ENCODE measurements at places on chromosomes 13 and 19.

DNA sequence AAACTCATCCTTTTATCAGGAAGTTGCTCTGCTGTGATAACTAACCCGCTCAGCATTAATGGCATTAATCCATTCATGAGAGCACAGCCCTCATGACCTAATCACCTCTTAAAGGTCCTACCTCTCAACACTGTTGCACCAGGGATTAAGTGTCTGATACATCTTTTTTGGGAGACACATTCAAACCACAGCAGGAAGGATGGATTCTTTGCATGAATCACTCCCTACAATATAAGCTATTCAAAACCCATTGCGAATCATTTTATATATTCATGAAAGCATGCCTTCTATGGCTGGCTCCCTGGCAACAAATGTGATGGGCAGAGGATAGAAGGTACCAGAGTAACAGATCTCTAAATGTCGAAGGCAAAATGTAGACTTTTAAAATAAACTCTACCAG, 27.6 kb downstream of the ARL11 start:
- DNase-seq, result no peak

DNA sequence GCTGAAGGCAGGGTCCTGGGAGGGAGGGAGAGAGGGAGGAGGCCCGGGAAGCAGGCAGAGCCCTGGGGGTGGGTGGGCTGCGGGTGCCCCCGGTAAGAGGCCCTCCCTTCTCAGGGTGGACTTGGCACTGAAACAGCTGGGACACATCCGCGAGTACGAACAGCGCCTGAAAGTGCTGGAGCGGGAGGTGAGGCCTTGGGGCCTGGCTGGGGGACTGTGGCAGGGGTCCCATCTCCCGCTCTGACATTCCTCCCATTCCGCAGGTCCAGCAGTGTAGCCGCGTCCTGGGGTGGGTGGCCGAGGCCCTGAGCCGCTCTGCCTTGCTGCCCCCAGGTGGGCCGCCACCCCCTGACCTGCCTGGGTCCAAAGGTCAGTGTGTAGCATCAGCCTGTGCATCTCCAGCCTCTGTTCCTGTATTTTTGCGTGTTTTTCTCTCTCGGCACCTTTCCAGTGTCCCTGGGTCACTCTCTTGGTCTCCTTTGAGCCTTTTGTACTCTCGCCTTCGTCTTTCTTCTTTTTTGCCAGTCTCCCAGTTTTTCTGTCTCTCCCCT, 53.4 kb downstream of the TRPM4 start:
- no peak for DNase-seq

DNA sequence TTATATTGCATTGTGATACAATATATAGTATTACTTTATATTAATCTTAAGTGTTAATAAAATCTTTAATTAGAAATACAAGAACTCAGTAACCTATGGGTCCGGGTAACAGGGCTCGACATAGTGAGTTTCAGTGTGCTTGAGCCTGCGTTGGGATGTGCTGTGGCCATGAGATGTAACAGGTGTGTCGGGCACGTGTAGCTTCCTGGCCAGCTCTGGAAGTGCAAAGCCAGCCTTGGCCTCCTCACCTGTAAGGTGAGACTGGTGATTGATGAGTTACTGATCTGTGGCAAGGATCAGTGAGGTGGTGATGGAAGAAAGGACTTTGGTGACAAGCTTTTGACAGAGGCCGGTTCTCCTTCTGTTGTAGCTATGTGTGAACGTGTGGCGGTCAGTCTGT, 19.2 kb downstream of the ATP4B start:
- DNase-seq, result no peak

DNA sequence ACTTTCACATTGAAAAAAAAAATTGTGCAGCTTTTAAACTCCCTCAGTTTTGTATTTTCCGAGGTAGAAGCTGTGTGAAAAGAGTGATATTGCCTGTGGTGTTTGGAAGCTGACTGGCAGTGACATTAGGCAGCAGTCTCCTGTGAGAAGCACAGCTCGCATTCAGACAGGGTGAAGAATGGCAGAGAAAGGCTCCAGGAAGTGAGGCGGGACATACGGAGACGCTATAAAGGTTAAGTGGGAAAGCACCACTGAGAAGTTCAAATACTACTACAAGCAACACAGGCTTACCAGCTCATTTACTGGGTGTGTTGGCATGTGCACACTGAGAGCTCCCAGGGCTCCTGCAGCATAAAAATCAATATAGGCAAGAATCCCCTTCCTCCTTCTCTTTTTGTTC, 88.4 kb downstream of the RXFP2 start:
- no peak for DNase-seq

DNA sequence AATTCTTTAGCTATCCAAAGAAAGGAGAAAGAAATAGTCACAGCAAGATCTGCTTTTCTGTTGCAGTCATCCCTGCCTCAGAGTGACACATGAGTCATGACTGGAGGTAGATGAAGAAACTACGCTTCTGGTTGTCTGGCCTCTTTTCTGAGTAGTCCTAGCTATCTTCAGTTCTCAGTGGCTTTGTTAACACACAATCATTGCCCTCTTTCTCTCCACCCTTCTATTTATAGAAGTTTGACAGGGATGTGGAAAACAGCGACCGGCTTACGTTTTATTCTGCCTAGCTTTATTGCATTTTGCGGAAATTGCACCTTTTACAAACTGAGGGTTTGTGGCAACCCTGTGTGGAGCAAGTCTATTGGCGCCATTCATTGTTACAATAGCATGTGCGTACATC, 26.7 kb downstream of the SPATA13 start:
- DNase-seq, result no peak

DNA sequence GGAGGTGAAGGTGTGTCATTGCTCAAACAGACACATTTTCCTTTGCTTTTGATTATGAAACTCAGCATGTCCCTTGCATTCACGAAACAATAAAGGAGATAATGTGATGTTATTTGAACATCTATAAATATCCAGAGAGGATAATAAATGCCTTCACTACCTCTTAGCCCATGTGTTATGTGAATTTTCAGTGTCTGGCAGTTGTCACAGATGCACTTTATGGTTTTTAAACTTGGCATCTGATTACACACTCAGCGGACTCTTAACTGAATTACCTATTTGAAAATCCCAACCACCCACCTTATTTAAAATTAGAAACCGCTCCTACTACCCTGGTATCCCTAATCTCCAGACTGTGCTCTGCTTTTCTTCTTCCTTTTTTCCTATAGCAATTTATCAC, 254.2 kb downstream of the COG6 start:
- no peak for DNase-seq

DNA sequence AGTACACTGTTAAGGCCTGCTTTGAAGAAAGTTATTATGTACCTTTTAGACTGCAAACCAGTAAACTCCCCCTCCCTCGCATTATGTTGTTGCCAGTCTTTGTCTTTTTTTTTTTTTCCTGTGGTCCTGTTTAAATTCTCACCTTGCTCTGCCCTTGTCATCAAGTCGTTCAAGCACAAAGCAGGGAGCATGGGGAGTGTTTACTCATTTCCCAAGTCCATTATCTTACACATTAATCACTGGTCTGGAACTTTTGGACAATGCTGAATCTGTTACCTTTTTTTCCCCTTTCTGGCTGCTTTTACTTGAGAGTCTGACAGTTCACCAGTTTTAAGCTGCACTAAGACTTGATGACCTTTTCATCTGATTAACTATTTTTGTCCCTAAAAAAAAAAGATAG, 108.2 kb downstream of the DACH1 start:
- DNase-seq, result no peak

GRCh38 chr19:56884441-56884840, 43.9 kb upstream of the PEG3 start:
- no peak for DNase-seq

DNA sequence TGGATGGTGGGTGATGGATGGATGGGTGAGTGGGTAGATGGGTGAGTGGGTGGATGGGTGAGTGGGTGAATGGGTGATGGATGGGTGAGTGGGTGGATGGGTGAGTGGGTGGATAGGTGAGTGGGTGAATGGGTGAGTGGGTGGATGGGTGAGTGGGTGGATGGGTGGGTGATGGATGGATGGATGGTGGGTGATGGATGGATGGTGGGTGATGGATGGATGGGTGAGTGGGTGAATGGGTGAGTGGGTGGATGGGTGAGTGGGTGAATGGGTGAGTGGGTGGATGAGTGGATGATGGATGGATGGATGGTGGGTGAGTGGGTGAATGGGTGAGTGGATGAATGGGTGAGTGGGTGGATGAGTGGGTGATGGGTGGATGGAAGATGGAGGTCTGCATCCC, 2.8 kb downstream of the SMIM24 start:
- DNase-seq, result no peak

DNA sequence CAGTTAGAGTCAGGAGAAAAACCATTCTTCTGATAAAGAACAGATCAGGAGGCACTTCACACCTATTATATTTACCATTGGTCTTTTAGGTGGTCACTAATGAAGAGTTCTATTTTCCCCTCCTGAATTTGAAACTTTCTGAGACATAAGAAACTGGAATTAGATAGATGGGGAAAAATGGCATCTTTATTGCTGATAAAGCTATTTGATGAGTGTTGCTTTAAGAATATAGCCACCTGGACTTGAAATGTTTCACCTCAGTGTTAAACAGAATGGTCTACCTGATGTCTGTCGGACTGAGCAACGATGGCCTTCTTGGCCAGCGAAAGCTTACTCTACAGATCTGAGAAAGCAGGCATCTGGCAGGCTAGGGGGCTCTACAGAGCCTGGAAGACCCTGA, 107.0 kb downstream of the SLITRK5 start:
- no peak for DNase-seq

DNA sequence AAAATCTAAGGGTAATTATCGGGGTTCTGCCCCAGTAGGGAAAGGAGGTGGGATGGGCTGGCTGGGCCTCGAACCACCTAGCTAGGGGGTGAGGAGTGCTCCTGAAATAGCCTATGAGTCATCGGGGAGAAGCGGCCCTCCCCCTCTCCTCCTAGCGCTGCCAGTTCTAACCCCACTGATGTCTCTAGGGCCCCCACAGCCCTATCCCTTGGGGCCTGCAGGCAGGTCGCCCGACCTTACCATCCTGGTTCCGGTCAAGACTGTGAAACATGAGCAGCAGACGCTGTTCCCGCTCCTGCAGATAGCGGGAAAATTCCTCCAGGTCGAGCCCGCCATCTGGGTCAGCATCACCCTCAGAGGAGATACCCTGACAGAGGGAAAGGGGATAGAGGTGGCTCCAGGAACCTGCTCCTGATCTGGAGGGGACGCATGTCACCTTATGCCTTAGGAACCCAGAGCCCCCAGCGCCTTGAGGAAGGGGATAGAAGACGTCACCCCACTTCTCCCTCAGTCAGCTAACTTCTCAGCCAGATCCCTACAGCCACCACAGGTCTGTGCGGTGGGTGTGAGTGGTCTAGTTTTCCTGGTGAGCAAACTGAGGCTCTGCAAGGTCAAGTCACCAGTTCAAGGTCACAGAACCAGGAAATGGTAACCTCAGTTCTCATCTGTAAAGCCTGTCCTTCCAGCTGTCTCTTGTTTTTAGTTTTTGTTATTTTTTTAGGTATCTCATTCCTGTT, 1.5 kb downstream of the SLC25A23 start:
- no peak for DNase-seq

- no peak for DNase-seq
Observed at GRCh38 chr19:40366697-40367561, 18.4 kb downstream of the PLD3 start.

DNA sequence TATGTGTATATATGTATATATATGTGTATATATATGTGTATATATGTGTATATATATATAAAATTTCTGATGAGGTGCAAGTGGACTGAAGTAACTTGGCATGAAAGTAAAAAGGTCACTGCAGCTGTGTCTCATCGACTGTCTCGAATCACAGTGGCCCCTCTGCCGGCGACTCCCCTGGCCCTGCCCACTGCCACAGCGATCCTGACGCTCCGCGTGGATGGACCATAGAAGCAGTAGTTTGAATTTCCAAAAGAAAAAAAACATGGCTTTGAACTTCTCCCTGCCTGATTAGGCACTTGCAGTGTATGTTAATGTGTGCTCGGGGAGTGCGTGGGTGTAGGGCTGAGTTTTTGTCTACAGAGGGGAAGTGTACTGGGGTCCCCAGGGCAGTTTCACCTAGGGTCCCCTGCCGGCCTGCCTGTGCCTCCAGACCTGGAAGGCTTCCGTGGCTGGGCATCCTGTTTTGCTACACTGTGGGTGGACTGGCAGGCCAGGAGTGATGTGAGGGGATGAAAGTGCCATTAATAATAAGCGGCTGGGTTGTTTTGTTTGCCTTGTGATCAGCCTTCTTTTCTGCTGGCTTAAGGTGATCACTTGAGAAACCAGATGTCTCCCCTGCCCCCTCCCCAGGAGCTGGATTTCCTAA, 10.8 kb downstream of the ZIC5 start:
- DNase-seq, result no peak

DNA sequence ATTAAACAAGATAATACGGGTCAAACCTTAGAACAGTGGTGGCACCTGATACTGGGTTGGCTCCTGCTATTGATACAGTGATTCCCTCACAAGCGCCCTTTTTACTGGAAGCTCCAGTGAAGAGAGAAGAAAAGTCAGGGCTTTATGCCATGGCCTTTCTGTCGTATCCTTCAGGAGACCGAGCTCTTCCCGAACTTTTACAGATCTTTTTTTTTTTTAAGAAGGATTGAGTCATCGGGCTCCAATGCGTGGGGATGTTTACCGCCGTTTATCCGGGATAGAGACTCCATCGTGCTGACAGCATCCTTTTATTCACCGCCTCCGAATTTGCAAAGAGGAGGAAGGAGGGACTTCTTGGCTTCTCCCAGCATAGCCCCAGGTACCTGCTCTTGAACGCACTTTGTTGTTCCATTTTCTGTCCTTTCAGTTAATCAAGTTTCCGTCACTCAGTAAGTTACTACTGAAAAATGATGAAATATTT, 574 bp downstream of the ZNF227 start:
- no peak for DNase-seq

DNA sequence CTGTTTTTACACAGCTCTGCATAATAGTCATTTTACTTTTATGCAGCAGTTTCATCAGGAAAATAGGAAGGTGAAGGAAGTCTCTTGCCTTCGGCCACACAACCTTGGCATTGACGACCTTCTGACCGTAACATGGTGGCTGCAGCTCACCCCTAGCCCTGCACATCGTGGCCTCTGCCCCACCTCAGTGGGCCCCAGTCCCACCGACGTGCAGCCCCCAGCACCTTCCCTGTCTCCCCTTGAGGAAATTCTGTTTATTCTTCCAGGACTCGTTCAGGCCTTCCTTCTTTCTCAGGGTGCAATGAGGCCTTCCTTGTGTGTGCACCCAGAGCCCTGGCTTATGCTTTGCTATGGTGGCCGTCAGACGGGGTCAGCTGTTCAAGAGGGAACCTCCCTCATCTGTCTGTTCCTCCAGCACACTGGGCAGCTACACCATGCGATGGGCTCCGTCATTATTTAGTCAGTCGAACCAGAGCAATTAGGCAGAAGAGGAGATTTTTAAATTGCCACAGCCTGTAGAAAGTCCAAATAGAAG, 33.3 kb downstream of the TMEM255B start:
- no peak for DNase-seq

GRCh38 chr19:28530406-28531035, 682.4 kb downstream of the UQCRFS1 start:
- no peak for DNase-seq

- no peak for DNase-seq
Observed at GRCh38 chr13:41811588-41812021, 149.3 kb downstream of the VWA8 start.

DNA sequence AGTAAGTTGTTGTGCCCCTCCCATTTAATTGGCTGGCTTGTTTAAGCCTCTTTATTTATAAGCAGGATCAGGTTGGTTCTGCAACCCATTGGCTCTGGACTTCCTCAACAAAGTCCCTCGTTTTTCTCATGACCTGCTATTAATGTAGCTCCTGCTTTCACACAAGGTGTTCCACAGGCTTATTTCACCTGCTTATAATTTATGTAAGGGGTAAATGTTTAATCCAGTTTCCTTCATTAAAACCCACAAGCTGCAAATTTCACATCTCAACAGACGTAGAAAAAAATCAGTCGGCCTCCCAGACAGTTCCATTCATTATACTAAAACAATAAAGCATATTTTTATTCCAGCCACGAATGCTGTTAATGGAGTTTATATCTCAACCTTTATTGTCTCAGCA, 86.1 kb downstream of the TBC1D4 start:
- DNase-seq, result no peak
